NCI-H1930 (cell line): ENCODE measurements at places on chromosomes 16 and 17.

DNA sequence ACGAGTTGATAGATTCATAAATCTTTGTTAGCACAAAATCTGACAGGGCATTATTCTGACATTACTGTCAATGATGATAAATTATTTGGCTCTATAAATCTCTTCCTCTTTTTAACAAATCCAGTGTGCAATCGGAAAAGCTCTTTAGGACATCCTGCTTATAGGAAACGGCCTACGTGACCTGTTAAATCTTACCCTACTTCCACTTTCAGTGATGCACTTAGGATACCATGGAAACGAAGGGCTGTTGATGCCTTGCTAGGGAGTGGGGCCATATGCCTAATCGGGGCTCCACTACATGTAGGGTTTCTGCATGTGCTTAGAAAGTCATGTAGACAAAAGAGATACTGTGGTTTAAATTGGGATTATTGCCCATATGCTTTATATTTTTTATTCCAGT is 27.2 kb downstream of the ZNF594 start:
- no peak for DNase-seq

DNA sequence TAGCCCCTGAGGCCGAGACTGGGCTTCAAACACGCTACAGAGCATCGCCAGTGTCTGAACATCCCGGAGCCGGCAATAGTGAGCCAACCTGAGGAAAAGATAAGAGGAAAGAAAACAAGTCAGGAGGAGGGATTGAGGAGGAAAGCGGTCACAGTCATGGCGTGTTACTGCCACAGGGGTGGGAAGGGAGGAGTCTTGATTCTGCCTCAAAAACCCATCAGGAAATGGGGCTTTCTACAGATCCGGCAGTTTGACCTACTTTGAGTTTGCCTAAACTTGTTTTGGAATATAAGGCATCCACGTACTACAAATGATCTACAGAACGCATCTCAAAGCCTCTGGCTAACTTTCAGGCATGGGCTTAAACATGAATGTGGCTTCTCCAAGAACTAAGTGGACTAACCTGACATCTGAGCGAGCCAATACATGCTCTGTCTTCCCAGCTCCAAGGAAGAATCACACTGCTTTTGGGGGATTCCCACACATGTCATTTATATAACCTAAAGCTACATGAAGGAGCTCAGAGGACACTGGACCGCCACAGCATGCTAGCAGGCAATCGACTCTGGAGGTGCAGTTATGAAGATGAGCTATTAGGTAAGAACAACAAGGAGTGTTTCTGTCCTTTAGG is 96.6 kb downstream of the WDR59 start:
- no peak for DNase-seq

DNA sequence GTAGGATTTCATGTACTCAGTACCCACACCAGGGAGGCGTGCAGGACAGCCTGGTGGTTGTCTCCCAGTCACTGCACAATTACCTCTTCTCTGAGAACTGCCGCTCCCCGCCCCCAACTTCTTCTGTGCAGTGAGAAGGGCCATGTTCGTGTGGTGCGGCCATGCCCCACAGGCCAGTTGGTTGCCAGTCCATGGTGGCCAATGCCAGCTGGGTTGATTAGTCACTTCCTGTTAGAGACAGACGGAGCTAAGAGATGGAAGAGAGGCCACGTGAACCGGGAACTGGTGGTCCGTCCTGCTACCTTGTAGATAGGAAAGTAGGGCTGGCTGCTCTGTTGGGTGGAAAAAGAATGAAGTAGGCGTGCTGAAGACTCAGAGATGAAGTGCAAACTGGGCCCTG is 206.5 kb downstream of the ABCC12 start:
- DNase-seq: no peak

- DNase-seq: no peak
These were observed 251.9 kb downstream of the IRX3 start for GRCh38 chr16:54034684-54035083.

DNA sequence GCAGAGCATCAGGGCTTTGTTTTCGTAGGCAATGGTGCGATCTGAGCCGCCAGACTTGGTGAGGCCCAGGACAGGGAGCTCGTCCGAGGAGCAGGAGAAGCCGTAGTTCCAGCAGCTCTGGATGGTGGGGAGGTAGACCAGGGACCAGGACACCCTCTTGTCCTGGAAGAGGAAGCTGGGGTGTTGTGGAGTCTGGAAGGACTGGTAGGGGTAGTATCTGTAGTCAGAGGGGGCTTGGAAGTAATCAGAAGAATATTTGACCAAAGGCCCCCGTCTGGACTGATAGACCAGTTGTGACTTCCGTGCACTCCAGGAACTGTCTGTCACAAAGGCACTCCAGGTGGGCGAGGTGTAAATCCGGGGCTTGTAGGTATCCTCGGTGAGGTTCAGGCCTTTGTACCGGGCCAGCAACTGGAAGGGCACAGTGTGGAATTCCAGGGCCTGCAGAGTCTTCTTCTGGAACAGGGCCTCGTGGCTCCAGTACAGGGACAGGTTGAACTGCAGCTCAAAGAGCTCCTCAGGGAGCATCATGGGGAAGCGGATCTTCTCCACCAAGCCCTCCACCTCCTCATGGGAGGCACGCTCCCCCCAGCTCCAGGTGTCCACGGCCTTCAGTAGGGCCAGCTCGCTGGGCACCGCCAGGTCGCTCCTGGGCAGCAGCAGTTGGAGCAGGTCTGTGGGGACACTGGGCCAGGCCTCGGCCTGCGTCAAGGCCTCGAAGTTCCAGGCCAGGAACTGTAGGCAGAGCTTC is 7.8 kb downstream of the LGALS3BP start:
- DNase-seq: no peak

DNA sequence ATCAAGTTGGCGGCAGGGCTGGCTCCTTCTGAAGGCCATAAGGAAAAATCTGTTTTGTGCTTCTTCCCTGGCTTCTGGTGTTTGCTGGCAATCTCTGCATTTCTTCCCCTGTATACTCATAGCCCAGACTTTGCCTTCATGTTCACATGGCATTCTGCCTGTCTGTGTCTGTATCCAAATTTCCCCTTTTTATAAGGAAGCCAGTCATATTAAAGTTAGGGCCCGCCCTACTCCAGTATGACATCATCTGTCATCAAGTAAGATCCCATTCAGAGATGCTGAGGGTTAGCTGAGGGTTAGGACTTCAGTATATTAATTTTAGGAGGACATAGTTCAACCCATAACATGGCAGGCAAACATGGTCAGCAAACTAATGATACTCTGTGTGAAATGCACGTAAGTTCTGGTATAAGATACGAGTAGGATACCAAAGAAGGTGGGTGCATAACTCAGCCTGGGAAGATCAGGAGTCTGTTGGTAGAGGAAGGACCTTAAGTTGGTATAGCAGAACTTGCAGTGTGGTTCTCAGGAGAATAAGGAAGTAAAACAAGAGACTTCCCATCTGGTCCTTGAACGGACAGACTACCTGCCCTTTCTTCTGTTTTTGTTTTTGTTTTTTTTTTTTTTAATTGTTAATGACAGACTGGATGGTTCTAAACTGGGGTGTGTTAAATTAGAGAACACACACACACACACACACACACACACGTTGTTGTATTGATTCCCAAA is 13.9 kb downstream of the MAP2K6 start:
- no peak for DNase-seq

DNA sequence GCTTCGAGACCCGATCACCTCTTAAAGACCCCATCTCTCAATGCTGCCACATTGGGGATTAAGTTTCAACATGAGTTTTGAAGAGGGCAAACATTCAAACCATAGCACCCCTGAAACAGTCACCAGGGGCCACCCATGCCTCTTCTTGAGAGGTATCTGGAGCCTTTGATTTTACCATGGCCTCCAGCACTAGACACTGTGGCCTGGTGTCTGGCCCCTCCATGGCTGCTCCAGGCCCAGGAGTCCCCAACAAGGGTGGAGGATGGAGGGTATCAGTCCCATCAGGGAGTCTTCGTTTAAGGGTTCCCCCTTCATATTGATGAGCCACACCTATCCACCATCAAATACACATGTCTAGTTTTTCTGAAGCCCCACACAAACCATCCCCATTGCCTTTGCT is 66.5 kb upstream of the CDH5 start:
- DNase-seq: no peak

- DNase-seq: no peak
These were observed 5.6 kb downstream of the CPNE7 start for GRCh38 chr16:89581045-89581695.

- DNase-seq: no peak
These were observed 6.6 kb downstream of the GSDMA start for GRCh38 chr17:39969375-39969774.

GRCh38 chr16:56983211-56983751 is 6.1 kb upstream of the NLRC5 start:
- DNase-seq: no peak

GRCh38 chr17:55322453-55322985 is 57.8 kb downstream of the HLF start:
- DNase-seq: no peak

- DNase-seq: no peak
These were observed 27.9 kb upstream of the CMIP start for GRCh38 chr16:81416749-81417148.

DNA sequence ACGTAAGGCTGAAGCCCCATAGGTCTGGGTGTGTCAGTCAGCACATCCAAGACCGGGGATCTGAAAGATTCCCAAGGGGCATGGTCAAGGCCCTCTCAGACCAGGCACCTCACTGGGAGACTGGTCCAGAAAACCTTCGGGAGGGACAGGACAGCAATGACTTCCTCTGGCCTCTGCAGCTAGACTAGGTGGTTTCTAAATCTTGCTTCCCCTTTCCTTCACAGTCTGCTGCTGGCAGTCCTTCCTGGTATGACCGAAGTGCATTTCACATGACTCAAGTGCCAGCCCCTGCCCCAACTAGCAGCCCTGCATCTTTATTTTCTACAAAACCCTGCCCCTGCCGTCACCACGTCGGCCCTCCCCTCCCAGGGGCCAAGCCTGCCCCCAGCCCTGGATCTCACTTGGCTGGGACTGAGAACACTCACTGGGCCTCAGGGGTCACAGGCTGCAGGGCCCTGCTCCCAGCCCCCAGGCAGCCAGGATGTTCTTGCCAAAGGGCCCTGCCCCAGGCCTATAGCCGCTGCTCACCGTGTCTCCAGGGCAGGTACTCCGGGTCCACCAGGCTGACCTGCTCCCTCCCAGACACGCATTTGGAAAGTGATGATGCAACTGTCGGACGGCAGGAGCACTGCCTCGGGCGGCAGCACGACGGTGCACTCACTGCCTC is 18.3 kb downstream of the POLR3K start:
- no peak for DNase-seq

DNA sequence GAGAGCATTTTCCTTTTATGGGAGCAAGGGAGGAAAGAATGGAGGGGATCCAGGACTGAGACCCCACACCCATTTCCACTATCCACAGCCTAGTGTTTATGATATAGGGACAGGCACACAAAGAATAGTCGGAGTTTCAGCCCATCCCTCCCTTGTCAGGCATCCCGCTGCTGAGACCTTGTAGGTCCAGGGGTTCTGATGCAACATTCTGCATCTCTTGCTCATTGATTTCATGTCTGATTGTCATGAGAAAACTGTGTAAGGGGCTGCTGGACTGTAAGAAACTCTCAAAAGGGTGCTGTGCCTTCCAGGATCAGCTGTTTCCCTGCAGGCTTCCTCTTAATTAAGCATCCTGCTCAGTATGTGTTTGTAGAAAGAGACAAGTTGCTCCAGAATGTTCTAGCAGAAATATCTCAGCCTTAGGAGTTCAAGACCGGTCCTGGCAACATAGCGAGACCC is 5.3 kb upstream of the POLR3E start:
- DNase-seq: no peak

GRCh38 chr17:62898239-62898864 is 67.7 kb upstream of the TANC2 start:
- no peak for DNase-seq

GRCh38 chr17:4739122-4740024 is at the start of the genes CXCL16 and ZMYND15:
CXCL16 (minus strand) TSS chr17:4739928; CDS start chr17:4739339, 589 bp downstream.
ZMYND15 (plus strand) TSS chr17:4739833; CDS start chr17:4740549, 716 bp downstream.
- DNase-seq: peak; percentile 18

GRCh38 chr17:34252444-34253138 is 2.5 kb upstream of the CCL2 start:
- no peak for DNase-seq

DNA sequence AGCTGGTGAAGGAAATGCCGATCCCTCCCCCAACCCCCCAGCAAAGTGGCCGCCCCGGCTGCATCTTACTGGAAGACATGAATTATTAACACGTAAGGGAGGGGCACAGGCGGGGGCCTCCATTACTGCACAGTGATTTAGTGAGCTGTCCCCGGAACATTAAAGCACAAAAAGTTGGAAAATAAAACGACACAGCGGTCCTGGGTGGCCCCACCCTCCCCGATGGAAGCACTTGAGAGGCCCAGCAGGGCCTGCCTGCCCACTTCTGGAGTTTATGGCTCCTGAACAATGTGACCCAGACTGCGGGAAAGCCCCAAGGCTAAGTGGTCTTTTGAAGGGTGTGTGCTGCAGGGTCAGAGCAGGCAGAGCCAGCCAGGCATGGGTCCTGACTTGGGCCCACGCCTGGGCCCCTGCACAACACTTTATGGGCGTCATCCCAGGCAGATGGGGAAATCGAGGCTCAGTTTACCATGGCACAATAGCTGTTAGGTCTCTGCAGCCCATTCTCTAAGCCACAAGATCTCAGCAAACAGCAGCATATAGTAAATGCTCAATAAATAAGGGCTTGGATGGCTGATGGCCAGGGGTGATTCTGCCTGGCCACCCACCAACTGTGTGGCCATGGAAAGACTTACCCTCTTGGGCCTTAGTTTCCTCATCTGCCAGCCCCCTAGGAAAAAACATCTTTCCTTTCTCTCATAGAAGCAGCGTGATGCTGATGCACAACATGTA is 22.8 kb downstream of the CCDC102A start:
- no peak for DNase-seq

GRCh38 chr17:9575381-9576101 is at the start of gene STX8:
STX8 (minus strand) TSS chr17:9575820; CDS start chr17:9575808, 12 bp downstream.
- peak; percentile 53 for DNase-seq

GRCh38 chr17:64499805-64500486 is 3.1 kb upstream of the POLG2 start:
- DNase-seq: no peak

DNA sequence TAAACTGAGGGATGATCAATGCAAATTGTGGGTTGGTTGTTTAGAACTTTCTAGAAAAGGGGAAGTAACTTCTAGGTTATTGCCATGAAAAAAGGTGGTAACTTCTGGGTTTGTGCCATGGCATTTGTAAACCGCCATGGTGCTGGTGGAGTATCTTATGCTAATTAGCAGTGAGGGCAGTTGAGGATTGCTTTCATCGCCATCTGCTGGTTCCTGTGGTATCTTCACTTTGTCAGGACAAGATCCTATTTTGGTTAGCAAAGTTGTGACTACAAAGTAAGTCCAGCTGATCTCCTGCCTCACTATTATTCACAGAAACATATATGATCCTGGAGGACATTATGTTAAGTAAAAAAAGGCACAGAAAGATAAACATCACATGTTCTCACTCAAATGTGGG is 1332.3 kb downstream of the CDH11 start:
- no peak for DNase-seq

- no peak for DNase-seq
These were observed 6.6 kb downstream of the DHODH start for GRCh38 chr16:72015124-72015523.
